CD4-positive, alpha-beta T cell treated with Interleukin-4 for 1 hour (primary cell): ENCODE measurements at places on chromosomes 3 and 15.

DNA sequence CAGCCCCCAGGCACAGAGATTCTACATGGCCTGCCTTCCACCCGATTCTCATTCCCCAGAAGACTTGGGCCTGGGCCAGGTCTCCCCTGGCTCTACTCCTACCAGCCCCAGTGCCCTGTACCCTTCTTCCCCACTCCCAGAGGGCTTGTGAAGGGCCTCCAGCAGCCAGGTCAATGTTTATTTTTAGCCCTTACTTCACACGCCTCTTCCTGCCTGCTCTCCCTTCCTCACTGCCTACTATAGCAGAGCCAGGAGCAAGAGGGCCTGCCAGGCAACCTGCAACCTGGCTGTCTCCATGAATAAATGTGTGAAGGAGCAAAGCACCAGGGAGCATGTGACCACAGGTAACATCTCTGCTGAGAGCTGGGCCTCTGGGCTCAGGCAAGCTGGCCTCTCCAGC, 26.4 kb upstream of the APEH start:
- DNase-seq, result no peak

DNA sequence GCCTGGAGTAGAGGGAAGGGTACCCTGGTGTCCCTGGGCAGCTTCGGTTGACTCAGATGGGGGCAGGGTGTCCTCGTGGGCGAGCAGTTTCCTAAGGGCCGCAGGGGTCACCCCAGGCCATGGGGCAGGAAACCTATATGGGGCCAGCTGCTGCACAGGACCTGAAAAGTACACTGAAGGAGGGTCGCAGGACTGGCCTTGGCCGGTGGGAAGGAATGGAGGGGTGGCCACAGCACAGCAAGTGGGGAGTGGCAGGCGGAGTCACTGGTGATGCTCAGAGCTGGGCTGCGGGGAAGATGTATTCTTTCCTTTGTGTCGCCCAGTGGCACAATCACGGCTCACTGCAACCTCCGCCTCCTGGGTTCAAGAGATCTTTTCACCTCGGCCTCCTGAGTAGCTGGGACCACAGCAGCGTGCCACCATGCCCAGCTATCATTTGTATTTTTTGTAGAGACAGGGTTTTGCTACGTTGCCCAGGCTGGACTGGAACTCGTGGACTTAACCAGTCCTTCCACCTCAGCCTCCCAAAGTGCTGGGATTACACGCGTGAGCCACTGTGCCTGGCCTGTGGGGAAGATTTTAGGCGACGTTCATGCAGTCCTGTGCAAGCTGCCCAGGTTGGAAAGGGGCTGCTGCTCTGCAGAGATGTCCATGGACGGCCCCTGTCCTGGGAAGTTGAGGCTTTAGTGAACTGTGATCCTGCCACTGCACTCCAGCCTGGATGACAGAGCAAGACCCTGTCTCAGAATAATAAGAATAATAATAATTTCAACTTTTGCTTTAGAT, 57.2 kb downstream of the EFCAB12 start:
- no peak for DNase-seq

GRCh38 chr3:49133226-49133951, 539 bp upstream of the LAMB2 start:
- no peak for DNase-seq

GRCh38 chr3:38548154-38548931, 52.2 kb downstream of the EXOG start:
- DNase-seq, result no peak

DNA sequence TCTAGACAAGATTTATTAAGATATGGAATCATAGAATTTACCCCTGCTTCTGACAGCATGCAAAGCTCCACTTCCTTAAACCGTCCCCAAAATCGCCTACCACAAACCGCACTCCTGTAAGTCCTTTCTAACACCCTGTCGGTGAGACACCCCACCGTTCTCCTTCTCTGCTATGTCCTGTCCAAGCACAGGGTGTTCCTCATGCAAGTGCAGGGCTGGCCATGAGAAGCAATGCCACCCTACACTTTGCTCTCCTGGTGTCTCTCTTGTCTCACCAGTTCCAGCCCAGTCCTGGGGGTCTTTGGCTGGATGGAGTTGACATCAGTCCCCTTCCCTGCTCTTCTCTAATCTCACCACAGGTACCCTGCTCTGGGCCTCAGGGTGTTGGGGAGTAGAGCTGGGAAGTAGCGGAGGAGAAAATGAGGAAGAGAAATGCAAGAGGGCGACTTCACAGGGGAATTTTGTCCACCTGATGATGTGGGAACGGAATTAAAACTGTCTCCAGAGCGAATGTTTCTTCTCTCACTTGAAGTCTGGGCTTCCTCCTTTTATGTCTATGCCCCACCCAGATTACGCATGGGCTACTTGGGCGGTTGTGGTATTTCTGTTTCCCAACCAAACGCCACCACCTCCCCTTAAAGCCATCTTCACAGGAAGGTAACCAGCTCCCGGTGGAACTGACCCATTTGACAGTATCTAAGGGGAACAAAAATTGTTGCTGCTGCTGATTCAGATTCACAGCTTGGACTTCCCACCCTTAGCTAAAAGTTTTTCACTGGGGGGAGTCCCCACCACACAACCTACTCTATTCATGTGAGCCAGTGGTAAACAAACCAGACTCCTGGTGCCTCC, 49.9 kb downstream of the CASR start:
- peak; percentile 44 for DNase-seq

DNA sequence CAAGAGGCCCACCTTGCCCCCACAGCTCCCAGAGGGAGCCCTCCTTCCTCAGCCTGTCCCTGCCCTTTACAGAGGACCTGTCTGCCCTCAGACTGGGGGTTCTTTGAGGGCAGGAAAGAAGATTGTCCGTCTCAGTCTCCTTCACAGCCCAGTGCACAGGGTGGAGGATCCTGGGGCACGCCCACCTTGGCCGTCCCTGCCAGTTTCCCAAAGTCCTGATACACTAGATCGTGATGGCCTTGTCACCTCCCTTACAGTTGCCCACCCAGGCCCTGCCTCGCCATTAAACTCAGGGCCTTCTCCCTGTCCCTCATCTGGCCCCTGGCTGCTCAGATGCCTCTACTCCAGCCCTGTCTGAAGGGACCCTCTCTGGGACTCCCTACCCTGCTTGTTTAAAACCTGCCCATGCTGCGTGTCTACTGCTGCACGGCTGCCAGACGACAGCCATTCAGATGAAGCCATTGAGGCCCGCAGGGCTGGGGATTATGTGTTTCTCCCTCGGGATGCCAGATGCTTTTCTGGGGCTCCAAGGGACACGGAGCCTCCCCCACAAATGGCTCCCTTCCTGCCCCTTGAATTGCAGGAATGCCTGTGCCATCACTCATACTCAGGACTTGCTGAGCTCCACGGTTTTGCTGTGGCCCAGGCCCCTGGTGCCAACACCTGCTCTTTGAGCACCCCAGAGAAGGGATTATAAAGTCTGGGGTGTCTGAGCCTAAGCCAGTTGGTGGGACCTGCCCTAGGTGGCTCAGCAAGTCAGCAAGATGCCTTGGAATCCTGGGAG, 27.8 kb downstream of the ACSBG1 start:
- DNase-seq, result no peak

GRCh38 chr3:4343258-4343657, 40.1 kb downstream of the SETMAR start:
- no peak for DNase-seq

- no peak for DNase-seq
Measured at GRCh38 chr3:196197524-196197923, 13.7 kb downstream of the ZDHHC19 start.

- no peak for DNase-seq
Measured at GRCh38 chr3:128080323-128081080, 28.3 kb downstream of the SEC61A1 start.

- DNase-seq, result no peak
Measured at GRCh38 chr3:16439163-16439847, 74.2 kb downstream of the RFTN1 start.

- no peak for DNase-seq
Measured at GRCh38 chr3:146169891-146170290, 8.9 kb upstream of the PLOD2 start.

DNA sequence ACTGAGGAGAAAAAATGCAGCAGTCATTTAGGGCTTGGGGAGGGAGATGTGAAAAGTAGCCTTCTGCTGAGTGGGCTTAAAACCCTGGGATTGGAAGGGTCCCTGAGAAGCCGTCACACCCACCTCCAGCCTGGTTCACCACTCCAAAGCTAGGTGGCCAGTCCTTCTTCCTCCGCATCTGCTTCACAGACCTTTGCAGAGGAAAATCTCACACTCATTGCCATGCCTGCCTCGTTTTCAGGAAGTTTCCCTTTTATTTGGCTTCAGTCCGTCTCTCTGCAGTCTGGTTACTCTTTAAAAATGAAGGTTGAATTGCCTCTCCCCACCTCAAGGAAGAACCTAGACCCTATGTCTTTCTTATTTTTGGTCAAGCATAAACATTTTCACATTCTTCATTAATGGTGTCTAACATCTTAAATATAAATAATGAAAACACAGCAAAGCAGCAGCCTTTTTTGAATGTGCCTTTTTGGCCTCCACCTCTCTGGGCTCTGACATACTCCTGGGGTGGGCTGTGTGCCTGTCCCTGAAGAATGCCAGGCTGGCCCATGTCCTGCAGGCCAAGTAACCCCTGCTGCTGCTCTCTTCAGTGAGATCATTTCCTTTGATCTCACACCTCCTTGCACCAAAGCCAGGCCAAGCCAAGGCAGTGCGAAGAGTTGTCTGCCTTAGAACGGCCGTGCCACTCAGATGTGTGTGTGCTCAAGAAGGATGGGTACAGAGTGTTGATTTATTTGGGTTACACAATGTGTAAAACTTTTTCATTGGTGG, 11.0 kb downstream of the MRAS start:
- DNase-seq, result no peak

DNA sequence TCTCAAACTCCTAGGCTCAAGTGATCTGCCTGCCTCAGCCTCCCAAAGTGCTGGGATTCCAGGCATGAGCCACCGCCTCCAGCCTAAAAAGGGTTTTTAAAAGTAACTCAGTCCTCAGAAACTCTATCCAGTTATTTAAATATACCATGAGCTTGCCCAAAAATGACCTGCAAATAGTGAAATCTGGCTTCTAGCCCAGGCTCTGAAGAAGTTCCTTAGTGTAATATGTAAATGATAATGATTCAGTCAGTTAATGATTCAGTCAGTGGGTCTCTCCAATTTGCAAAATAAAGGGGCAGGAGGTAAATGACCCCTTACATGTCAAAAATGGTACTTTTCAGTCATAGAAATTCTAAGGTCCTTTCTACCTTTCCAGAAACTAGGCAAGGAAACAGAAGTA, 28.8 kb downstream of the LRRC2 start:
- DNase-seq, result no peak

DNA sequence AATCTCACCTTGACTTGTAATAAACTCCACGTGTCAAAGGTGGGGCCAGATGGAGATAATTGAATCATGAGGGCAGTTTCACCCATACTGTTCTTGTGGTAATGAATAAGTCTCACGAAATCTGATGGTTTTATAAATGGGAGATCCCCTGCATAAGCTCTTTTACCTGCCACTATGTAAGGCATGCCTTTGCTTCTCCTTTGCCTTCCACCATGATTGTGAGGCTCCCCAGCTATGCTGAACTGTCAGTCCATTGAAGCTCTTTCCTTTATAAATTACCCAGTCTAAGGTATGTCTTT, 45.5 kb downstream of the SUCNR1 start:
- no peak for DNase-seq

GRCh38 chr3:123692041-123692440, 107.2 kb upstream of the HACD2 start:
- DNase-seq, result no peak

GRCh38 chr3:56919137-56919796, 117.5 kb upstream of the ARHGEF3 start:
- peak; percentile 41 for DNase-seq

DNA sequence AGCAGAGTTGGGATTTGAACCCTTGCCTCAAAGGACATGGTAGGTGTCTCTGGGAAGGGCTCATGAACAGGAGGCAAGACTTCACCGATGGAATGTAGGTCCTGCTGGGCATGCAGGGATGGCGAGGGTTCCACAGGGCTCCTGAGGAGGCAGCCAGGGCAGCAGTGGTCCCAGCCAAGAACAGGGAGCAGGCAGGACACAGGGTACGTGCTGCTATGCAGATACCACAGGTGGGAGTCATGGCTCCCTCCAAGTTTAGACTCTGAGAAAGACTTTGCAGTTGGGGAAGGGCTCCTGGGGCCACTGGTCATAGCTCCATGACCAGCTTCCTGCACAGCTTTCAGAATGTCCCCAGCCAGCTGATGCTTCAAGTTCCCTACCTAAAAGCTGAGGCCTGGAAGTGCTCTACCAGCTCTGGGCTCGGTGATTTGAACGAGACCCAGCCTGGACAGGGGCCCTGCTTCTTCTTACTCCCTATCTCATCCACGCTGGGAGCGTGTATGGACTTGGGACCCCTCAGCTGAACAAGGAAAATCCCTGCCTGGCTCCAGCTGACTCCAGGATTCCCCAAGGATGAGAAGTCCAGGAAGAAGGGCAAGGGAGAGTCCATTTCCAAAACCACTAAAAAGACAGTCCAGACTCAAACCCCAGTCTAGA, 747 bp downstream of the MYL3 start:
- no peak for DNase-seq

- peak; percentile 86 for DNase-seq
Measured at GRCh38 chr3:45938864-45939263, 4.4 kb upstream of the CXCR6 start.

DNA sequence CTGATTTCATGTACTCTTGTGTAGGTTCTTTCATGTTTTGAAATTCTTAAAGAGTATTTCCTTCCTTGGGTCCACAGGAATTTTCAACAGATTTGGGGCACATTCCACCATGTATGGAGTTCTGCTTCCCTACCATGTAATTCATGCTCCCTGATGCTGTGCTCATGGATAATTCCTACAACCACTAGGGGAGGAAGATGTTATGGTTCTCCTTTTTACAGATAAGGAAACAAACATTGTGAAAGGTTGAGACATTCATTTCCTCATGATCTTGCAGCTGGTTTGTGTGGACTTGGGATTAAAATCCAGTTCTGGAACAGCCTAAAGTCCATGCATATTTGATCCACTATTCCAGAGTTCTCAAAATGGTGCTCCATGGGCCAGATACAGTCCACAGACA, 174.9 kb upstream of the FRMD4B start:
- DNase-seq, result no peak

- no peak for DNase-seq
Measured at GRCh38 chr3:149245738-149246451, 24.3 kb upstream of the CP start.

GRCh38 chr3:32376115-32376514, 15.5 kb upstream of the CMTM7 start:
- DNase-seq, result no peak

- no peak for DNase-seq
Measured at GRCh38 chr3:134748698-134749097, 46.4 kb upstream of the EPHB1 start.
